T-helper 22 cell (primary cell): ENCODE measurements at places on chromosomes 5 and 9.

- DNase-seq = no peak
Observed at GRCh38 chr5:43000914-43001313, 39.2 kb downstream of the ANXA2R start.

GRCh38 chr9:128550770-128551656 lies 1.4 kb upstream of the SPTAN1 start:
- no peak for DNase-seq

- DNase-seq = no peak
Observed at GRCh38 chr9:5869315-5870019, 21.2 kb upstream of the MLANA start.

- DNase-seq = no peak
Observed at GRCh38 chr9:100030548-100030947, 68.3 kb downstream of the ERP44 start.

DNA sequence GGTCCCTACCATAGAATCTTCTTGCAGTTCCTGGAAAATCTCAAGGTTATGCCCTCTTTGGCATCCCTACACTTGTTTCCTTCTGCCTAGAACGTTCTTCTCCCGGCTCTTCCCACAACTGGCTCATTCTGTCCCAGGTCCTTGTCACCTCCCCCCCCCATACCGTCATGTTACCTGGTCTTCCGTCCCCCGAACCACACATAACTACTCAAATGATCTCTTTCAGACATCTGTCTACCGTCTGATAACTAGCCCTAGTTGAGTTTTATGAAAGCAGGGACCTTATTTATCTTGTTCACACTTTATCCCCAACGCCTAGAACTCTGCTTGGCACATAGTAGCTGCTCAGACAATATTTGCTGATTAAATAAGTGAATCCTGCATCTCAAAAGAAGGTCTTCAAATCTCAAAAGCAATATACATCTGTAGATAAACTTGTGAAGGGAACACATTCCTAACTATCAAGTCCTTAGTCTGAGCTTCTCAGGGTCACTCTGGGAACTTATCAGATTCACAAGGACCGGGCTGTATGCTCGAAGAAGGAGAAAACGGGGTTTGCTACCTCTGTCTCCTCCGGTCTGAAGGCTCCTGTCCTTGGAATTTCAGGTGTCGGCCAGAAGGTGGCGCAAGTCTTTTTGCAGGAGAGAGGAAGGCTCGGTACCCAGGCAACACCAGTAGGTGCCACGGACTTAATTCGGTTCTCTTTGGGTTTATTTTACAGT lies 30.0 kb downstream of the LCP2 start:
- DNase-seq = peak; percentile 60

- DNase-seq = no peak
Observed at GRCh38 chr9:3455717-3456116, 70.1 kb downstream of the RFX3 start.

DNA sequence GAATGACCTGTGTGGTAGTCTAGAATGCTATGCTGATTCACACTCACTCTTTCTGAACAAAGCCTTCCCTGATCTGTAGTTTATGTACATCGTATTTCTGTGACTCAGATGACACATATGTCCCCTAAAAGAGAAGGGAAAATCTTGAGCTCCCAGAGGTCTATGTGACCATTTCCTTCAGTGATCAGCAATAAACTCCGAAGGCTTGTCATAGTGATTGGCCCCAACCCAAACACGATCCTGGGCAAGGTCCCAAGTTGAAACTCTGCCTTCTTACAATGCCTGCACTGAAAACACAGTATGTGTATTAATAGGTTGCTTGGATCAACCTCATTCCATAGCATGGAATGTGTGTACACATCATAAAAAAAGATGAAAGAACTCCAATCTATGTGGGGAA lies 685.8 kb downstream of the MAT2B start:
- no peak for DNase-seq

DNA sequence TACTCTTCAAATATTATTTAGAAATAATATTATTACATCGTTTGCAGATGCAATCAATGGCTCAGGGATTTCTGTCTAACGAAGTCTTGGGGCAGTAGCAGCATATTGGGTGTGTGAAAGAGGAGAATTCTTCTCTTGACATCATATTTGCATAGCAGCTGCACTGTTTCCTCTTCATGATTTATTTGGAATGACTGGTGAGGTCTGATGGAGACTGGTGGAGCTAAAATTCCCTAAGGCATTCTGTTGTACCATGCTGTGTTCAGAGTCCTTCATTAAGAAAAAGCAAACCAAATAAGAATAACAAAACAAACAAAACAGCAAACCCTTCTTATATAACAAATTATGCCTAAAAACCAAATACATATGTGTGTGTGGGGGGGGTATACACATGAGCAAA lies 177.6 kb downstream of the DIRAS2 start:
- no peak for DNase-seq

DNA sequence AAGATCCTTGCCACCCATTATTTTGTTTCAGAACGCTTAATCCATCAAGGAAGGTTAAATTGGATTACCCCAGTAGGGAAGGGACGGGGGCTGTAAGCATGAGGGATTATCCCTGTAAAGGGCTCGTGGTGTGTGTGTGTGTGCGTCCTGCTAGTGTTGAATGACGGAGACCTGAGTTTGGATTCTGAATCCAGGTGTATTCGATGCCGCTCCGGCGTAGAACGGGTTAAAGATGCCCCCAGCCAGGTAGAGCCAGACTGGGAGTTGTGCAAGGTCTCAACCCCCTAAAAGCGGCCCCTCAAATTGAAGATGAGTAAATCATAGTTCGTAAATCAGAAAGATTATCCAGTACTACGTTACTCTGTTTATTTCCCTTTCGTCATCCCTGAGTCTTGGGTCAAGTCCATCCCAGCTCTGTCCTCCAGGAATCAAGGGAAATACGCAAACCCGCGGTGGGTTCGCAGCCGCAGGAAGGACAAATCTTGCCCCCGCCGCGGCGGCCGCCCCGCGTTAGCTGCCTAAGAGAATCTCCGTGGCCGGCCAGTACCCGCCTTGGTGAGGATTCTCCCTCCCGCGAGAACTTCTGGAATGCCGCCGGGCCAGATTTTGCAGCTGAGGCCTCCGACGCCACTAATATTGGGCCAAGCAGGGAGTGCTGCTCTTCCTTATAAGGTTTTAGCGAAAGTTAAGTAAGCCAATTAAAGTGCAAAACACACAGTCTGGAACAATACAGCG lies 586 bp upstream of the MTAP start:
- no peak for DNase-seq

DNA sequence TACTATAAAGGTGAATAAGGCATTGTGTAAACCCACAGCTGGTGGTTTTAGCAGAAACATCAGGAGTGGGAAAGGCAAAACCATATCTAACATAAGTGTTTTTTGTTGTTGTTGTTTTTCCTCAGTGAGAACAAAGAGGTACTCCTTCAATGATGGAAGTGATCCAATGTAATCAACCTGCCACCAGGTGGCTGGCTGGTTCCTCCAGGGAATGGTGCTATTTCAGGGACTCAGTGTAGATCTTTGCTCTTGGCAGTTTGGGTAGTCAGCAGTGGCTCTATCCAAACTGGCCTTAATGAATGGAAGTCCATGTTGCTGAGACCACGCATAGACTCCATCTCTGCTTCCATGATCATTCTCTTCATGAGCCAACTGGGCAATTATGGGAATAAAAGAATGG lies 10.8 kb downstream of the DMRTA1 start:
- DNase-seq = no peak

DNA sequence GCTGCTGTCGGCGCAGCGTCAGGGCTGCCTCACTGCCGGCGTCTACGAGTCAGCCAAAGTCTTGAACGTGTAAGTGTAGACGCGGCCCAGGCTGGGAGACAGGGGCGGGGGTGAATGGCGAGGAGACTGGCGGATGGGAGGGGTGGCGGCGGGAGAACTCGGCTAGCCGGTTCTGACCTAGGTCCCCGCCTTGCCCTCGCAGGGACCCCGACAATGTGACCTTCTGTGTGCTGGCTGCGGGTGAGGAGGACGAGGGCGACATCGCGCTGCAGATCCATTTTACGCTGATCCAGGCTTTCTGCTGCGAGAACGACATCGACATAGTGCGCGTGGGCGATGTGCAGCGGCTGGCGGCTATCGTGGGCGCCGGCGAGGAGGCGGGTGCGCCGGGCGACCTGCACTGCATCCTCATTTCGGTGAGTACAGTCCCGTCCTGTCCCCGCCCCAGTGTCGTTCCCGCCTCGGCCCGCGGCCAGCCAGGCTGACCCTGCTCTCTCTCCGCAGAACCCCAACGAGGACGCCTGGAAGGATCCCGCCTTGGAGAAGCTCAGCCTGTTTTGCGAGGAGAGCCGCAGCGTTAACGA lies 745 bp downstream of the GADD45G start:
- DNase-seq = peak; percentile 43

GRCh38 chr5:143471666-143472464 lies 68.4 kb upstream of the NR3C1 start:
- DNase-seq = no peak

DNA sequence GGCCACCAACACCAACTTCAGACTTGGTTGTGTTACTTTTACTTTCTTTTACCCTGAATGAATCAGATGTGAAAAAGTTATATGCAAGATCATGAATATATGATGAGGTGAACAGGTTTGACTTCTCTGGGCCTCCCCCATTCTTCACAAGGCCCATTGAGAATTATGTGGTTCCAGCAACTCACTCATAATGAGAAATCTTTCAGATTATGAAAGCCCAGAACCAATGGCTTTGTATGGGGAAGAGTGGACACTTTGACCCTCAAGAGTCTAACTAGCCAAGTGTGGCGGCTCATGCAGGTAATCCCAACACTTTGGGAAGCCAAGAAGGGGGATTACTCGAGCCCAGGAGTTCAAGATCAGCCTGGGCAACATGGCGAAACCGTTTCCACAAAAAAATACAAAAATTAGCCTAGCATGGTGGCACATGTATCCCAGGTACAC lies 16.1 kb upstream of the LNPEP start:
- no peak for DNase-seq

GRCh38 chr9:6655036-6655435 lies 9.5 kb upstream of the GLDC start:
- DNase-seq = no peak

DNA sequence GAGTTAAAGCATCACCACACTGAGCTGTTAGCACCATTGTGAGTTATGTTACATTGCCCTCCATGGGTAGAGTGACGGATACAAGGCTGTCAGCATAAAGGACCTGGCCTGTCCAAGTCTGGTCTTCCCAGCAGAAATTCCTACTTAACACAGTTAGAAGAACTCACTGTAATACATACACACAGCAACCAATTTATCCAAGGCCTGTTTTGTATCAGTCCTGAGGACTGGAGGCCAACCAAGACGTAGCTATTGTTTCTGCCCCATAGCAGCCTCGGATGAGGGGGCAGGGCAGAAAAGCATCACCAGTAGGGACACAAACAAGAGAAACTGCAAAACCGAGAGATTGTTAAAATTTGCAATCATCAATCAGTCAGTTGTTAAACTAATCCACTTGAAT lies 66.0 kb upstream of the CKMT2 start:
- no peak for DNase-seq

- no peak for DNase-seq
Observed at GRCh38 chr5:105392122-105392709, 1829.6 kb upstream of the NUDT12 start.

DNA sequence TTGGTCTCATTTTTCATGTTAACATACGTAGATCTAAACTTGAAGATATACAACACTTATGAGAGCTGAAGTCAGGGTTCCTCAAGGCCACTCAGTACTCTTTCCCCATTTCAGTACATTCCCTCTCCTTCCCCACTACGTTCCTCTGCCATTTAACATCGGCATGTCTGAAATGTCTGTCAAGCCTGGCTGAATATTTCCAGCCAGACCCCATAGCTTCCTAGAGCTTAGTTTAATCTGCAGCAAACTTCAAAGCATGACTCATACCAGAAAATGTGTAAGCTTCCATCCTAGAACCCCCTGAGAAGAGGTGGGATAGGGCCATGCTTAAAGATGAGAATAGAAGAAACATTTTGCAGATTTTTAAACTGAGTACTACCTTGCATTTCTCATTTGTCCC lies 6.2 kb downstream of the GZMA start:
- no peak for DNase-seq

GRCh38 chr9:105146677-105147076 lies 97.8 kb upstream of the SLC44A1 start:
- DNase-seq = no peak

- no peak for DNase-seq
Observed at GRCh38 chr9:30757723-30758122, 1626.7 kb upstream of the ACO1 start.

DNA sequence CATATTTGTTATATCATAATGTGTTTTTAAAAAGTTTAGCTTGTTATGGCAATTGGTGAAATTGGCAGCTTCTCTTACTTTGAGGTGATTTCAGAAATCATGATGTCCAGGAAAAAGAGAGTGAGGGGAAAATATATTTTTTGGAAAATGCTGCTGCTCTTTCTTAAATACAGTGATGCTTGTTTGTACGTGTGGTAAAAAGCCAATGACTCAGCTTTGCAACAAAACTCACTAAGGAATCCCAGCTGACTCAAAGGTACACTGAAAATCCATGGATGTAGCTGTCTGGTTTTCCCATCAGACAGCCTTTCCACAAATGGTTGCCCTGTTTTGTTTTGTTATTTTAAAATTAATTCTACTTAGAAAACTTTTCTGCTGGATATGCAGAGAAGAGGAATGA lies 306.4 kb upstream of the PAPPA start:
- no peak for DNase-seq

DNA sequence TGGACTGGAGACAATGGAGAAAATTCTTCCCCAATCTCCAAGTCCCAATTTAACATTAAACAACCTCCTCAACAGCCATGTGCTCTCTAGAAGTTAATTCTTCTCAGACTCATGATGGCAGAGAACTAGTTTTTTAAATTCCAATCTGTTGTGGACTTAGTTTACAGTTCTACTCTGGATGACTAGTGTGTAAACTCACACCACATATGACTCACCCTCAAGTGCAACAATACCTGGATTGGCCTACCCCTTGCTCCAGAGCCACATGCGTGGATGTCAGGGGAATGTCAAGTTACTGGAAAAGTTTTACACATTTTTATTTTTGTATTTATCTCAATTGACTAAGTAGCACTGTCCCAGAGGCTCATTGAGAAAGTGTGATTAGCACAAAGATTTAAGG lies 136.0 kb upstream of the EFNA5 start:
- no peak for DNase-seq

GRCh38 chr5:126562823-126563222 lies 32.2 kb downstream of the ALDH7A1 start:
- no peak for DNase-seq

GRCh38 chr5:147332658-147333057 lies 97.8 kb downstream of the STK32A start:
- no peak for DNase-seq

GRCh38 chr5:40442346-40442745 lies 237.4 kb upstream of the PTGER4 start:
- DNase-seq = no peak

GRCh38 chr5:138721979-138722378 lies 31.2 kb upstream of the CTNNA1 start:
- no peak for DNase-seq

DNA sequence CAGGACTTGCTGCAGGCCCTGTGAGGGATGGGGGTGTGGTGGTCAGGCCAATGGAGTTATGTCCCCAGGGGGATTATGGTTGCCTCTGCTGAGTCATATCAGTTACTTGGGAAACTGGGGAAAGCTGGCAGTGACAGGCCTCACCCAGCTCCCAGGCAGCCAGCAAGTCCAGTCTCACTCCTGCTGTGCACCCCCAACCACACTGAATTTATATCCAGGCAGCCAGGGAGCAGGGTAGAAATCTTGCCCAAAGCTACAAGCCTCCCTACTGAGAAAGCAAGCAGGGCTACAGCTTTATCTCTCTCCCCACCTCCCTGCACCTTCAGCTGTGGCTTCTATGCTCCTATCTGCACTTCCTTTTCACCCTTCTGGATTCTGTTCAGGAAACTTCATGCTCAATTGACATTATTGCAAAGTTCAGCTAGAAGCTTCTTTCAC lies 2076.0 kb upstream of the CDH9 start:
- DNase-seq = no peak

- no peak for DNase-seq
Observed at GRCh38 chr5:169404223-169404622, 103.3 kb upstream of the SLIT3 start.
